ENCODE measurements at places on chromosomes 11 and 22. TPM values are rescaled to one million over a fixed set of nuclear protein-coding genes. Genes with fewer than 3 reads are reported as not detected.

The OR52I1 gene
- total RNA-seq: not detected

The MPZL3 gene
- 8.7 TPM for total RNA-seq

The ZC3H12C gene
- total RNA-seq: 10.2 TPM

The RAC2 gene
- 62.0 TPM for total RNA-seq

The GPHA2 gene
- not detected for total RNA-seq

The TUBA8 gene
- total RNA-seq: 2.3 TPM

The GLB1L3 gene
- not detected for total RNA-seq

The DENND5A gene
- total RNA-seq: 48.6 TPM

DNA sequence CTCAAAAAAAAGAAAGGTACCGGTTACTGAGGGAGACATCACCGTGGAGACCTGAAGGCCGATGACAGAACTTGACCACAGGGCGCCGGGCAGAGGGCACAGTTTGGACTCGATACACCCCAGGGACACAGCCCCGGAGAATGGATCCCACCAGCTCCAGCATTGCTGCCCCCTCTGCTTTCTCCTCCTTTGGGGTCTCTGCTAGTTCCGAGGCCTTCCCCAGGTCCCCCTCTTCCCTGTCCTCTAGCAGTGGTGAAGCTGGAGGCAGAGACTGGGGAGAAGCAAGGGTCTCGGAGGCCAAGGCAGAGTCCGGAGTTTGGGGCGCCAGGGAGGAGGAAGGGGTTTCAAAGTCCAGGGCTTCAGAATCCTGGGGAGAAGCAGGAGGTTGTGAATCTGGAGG, 4.8 kb upstream of the EEF1G start:
- no peak for DNase-seq

GRCh38 chr11:39542460-39542859, 1917.0 kb downstream of the LRRC4C start:
- DNase-seq: no peak

DNA sequence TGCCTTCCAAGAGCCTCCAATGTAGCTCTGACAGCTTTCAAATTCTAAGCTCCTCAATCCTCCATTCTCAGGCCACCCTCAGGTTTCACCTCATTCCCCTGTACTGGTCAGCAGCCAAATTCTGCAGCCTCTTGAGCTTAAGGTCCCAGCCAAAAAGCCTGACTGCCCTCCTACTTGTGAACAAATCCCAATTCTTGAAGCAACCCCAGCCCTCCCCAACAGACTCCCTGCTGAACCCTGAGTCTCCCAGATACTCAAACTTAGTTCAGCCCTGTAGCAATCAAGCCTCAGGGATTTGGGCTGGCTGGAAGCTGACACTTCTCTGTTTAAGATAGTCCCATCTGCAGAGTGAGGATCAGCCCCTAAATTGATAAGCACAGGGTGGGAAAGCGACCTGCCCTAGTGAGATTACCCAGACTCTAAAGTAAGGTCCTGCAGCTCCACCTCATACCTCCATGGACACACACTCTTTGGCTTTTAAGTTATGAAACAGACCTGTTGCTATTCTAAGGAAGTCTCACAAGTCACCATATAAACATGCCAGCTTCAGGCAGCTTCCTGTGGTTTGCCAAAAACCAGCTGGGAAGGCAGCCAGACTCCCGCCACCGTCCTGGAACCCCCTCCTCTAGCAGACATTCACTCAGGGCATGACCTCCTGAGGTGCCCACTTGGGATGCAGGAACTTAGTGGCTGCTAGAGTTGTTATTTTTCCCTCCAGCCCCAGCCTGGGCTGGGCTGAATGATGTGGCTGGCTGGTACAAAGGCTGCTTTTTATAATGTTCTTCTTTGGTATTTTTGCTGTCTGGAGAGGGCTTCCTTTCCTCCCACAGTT, 82.5 kb upstream of the PICALM start:
- no peak for DNase-seq

- no peak for DNase-seq
Observed at GRCh38 chr11:35227576-35228327, 88.8 kb downstream of the CD44 start.

GRCh38 chr11:131785801-131786200, 415.4 kb downstream of the NTM start:
- no peak for DNase-seq

GRCh38 chr22:19509191-19509590, 15.0 kb downstream of the CLDN5 start:
- no peak for DNase-seq

GRCh38 chr22:31148953-31149627, 8.8 kb upstream of the PLA2G3 start:
- peak; percentile 66 for DNase-seq

DNA sequence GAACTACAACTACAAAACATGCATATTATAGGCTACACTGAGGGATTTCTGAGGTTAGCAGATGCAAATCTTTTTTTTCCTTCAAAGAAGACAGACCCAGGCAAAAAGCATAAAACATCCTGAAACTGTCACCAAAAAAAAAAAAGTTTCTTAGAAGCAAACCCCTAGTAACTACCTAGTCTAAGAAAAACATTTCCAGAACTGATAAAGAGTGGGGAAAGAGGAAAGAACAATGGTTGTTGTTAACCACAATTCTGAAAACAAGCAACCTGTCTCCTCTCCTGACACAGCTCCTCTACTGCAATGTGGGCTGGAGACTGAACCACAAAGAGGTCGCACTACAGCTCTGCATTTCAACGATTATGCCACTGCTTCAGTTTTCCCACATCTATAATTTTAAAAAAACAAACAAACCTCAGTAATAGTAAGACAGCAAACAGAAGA, 15.0 kb downstream of the DENND5A start:
- DNase-seq: no peak

DNA sequence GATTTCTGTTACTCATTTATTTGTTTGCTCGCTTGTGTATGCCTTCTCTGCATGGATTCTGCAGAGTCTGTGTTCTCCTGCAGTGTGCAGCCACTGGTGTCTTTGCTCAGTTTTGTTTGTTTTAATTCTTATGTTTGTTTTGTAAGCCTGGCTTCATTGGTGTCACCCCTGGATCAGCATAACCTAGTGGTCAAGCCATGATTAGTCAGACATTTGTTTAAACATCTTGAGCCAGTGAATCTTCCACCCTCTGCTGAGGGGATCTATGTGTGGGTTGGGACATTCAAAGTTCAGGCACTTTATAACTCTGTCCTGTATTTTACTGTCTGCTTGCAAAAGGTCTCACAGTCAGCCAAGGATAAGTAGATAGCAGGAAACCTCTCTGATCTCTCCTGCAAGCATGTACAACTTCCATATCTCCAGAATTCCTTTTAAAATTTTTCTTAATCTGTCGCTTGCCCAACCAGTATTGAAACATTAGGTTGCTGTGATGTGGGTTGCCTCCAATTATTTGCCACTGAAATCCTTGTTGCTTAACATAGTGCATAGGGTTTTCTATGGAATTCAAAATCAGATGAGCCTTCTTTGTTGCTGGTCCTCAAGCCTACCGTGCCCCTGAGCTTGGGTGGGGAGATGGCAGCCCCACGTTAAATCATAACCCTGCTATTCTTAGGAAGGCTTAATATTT, 86.8 kb downstream of the KCNQ1OT1 start:
- no peak for DNase-seq

- DNase-seq: no peak
Observed at GRCh38 chr11:104653407-104653806, 244.9 kb downstream of the CASP12 start.

DNA sequence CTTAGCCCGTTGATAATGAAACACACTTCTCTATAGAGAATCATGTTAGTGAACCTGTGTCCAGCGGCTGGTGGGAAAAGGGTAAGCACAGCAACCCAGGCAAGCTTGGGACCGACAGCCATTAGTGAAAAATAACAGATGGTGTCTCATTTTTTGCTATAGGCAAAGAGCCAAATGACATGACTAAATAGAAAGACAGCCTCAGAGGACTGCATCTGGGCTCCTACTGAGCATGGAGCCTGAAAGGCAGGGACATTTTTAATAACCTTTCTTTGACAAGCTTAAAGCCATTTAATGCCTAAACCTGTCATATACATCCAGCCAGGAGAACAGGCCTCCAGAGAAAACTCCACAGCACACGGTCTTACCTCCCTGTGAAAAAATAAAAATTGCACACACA, 67.0 kb downstream of the FANCF start:
- DNase-seq: no peak

DNA sequence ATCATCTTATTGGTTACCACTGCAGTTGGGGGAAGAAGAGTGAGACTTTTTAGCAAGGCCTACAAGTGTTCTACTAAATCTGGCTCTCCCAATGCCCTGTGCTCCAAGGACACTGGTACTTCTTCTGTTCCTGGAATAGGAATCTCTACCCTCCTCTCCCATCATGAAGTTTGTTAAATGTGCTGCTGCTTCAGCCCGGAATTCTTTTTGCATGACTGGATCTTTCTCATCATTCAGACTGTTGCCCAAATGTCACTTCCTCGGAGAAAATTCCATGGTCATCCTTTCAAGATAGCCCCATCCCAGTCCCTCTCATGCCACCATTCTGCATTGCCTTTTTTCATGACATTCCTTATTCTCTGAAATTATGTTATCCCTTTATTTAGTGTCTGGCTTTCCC, 400.8 kb downstream of the SOX6 start:
- DNase-seq: no peak

DNA sequence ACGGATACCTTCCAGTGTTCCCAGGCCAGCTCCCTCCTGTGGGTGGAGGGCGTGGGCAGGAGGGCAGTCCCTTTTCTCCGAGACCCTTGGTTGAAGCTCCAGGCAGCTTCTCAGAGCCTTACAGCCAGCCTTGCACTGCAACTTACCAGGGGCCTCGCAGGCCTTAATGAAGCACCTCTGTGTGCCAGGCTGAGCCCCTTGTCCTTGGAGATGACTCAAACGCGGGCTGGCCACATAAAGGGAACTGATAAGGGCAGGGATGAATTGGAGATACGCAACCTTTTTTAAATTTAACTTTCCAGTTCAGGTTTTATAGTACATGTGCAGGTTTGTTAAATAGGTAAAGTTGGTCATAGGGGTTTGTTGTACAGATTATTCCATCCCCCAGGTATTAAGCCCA, 72.7 kb downstream of the WNT7B start:
- no peak for DNase-seq

DNA sequence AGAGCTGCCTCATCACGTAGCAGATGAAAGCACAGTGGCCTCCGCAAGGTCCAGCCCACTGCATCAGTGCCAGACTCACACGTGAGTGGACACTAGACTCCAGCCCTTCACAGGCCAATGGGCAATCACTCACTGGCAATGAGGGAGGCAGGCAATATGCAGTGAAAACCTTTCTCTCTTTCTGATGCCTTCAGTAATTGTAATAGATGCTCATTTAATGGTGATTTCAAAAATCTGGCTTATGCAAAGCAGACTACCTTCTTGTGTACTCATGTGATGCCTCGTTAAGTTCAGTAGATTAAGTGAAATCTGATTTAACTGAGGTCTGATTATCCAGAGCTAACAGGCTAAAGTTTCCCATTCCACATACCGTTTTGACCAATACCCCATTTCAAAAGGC, 546.9 kb downstream of the MIAT start:
- DNase-seq: no peak

- DNase-seq: no peak
Observed at GRCh38 chr11:119730789-119731386, 1.9 kb upstream of the NECTIN1 start.

- no peak for DNase-seq
Observed at GRCh38 chr11:18492888-18493287, 33.9 kb downstream of the TSG101 start.

- no peak for DNase-seq
Observed at GRCh38 chr22:48644997-48645396, 1182.7 kb downstream of the BRD1 start.

DNA sequence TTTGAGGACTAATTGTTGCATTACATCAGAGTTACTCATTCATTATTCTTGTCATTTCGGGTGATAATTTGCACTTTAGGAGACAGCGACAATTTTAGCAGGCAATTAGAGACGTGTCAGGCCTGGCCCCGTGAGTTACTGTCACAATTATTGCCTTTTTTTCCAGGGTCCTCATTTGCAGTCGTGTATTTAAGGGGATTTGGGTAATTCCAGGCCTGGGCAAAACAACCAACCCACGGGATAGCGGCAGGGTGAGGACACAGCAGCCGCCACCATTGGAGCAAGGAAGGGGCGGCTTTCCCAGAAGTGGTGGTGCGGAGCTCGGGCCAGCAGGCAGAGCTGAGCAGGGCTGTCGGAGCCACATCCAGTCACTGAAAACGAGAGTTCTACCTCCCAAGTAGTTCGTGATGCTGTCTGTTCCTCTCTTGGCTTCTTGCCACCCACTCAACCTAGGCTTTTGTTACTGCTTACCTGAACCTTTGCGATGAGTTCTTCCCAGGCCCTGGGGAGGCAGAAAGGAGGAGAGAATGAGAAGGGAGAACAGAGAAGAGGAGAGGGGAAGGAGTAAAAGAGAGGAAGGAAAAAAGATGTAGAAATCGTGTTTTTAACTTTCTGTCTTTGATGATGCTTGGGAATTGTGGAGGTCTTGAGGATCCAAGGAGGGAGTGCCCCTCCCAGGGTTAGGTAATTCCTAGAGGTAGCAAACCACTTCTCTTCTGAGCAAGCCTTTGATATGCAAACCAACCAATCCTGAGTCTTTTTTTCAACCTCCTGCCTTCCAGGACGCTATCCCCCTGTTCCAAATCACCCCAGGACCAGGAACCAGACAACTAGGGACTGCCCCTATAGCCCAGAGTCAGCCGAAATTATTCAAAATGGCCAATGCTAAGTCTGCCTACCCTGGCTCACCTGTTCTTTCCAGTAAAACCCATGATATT, 236.1 kb downstream of the MIAT start:
- no peak for DNase-seq

DNA sequence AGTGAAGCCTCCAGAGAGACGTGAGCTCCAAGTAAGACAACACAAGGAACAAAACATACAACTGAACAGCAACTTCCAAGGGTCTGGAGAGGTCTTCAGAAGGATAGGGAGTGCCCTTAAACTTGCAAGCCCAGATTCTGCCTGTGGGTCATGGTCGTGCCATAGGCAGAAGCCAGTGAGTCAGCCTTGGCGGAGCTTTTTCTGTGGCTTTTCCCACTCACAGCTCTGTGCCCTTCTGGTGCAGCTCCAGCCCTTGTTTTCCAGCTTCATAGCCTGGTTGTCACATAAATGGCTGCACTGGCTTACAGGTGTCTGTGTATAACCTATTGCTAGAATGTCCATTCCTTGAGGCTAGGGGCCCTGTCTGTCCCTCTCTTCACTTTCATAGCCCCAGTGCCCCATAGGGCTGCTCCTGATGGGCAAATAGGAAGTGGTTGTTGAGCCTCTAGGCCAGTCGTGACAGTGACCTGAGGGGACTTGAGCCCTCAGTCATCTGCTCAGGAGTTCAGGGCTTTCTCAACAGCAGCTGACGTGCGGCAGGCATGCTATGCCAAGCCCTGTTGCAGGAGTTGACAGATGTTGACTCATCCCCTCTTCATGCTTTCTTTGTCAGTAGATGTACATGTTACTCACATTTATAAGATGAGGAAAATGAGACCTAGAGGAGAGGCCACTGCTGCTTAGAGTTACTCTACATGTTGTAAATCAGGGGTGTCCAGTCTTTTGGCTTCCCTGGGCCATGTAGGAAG, 7.4 kb downstream of the MED15 start:
- DNase-seq: no peak

Measured in HCT116 (cell line).